Karpas-422 (cell line): ENCODE measurements at places on chromosomes 5 and 9. TPM values are rescaled to one million over a fixed set of nuclear protein-coding genes. Genes with fewer than 3 reads are reported as not detected.

The SLC34A1 gene
- not detected in 2 replicates for total RNA-seq

DNA sequence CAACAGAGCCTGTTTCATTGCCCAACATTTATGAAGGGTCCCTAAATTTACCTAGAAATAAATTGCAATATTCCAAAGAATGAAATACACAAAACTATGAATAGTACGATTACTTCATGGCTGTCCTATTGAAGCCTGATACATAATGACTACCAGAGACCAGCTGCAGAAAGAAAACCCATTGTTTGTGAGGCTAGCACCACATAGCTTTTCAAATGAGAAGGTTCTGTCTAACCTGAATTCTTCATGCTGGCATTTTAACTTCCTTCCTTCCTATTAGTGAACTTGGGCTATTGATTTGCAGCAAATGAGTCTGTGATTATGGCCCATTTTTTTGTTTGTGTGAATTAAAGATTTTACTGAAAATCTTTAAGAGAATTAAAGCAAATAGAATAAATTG lies 47.3 kb downstream of the MEGF10 start:
- no peaks in the 10 kb centered on the region for H3K27me3 ChIP-seq
- H3K36me3 ChIP-seq, result no peaks in the 10 kb centered on the region
- no peak overlapping the region for H3K27ac ChIP-seq
- H3K4me1 ChIP-seq, result no peaks in the 10 kb centered on the region

- DNase-seq, result no peak
- no peak overlapping the region for H3K4me3 ChIP-seq
- H3K27ac ChIP-seq, result no peak overlapping the region
- H3K27me3 ChIP-seq, result no peaks in the 10 kb centered on the region
These were observed 124.8 kb downstream of the HSD17B3 start for GRCh38 chr9:96177005-96177718.

DNA sequence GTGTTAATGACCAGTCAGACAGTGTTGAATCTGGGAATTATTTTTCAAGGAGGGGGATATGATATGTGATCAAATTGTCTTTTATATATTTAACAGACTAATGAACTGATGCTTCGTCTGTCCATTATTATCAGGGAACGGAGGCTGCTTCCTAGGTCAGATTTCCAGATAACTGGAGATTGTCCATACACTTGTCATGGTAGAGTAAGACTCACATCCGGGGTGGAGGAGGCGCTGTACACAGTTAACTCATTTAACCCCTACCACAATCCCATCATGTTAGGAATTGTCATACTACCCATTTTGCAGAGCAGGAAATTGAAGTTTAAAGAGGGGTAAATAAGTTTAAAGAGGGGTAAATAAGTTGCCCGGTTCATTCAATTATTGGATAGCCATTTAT lies 55.9 kb downstream of the ARHGAP26 start:
- no peak overlapping the region for H3K27ac ChIP-seq
- DNase-seq, result no peak
- no peaks in the 10 kb centered on the region for H3K27me3 ChIP-seq
- H3K4me1 ChIP-seq, result no peaks in the 10 kb centered on the region
- H3K36me3 ChIP-seq, result no peaks in the 10 kb centered on the region
